ENCODE measurements at places on chromosomes 6 and 20.

GRCh38 chr6:132927713-132928112 is 113.3 kb downstream of the RPS12 start:
- no peak for DNase-seq

DNA sequence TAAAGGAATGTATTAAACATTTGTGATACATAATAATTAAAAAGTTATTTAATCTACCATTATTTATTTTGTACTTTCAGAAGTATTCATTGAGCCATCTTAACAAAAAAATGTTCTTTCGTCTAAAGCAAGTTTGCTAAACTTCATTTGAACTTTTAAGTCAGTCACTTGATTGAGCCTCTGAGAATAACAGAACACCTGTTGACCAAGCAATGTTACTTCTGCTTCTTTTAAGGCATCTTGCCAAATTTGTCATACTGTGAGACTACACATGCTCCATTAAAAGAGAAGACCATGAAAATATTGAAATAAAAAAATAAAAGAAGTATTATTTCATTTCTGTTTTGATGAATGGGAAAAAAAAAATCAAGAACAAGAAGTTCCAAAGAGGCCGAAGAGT is 141.8 kb upstream of the BMP5 start:
- DNase-seq: no peak

GRCh38 chr6:101845621-101846020 is 452.1 kb downstream of the GRIK2 start:
- no peak for DNase-seq

DNA sequence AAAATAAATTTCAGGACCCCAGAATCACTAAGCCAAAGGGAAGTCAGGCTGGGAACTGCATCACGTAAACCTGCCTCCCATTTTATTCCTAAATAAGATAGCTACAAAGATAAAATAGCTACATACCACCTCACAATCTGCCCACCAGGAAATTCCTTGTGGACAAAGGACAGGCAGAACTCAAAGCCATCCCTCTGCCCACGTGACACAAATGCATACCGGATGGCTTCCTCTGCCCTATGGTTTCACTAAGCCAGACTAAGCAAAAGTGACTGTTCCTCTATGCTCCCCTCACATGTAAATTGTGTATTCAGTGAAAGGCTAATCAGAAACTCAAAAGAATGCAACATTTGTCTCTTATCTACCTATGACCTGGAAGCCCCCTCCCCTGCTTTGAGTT is 15.0 kb downstream of the MBOAT1 start:
- no peak for DNase-seq

GRCh38 chr20:9968015-9968414 is 66.8 kb upstream of the ANKEF1 start:
- DNase-seq: no peak

- DNase-seq: peak; percentile 36
Observed at GRCh38 chr6:163485388-163485851, 70.9 kb downstream of the QKI start.

DNA sequence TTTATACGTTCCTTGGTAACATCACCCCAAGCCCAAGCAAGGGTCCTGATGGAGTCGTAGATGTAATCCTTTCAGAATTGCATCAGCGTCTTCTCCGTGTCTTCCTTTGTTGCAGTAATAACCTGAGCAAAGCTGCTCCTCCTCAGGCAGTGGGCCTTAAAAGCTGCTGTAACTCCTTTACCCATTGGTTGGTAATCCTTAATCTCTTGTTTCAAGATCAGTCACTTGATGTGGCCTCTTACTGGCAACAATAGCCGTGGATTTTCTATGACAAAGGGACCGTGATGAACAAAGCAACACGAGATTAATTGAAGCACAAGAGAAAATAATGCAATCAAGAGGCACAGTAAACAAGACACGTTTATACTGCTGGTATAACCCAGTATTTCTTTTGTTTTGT is 44.6 kb downstream of the ALDH5A1 start:
- DNase-seq: no peak

- DNase-seq: no peak
Observed at GRCh38 chr20:1467355-1468116, 887 bp upstream of the NSFL1C start.

DNA sequence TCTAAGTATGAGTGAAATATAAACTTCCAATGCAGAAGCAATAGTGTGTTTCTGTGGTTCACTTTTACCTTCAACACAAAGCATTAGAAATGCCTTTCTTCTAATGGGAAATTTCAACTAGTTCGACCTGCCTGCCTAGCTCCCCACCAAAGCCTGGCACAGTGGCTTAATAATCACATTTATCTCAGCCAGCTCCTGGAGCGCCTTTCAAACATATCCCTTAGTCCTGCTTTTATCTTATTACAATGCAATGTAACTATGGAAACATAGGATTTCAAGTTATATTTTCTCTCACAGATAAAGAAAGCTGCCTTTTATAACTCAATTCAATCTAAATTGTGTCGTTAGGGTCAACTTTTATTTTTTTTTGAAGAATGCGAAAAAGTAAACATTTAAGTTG is 53.7 kb downstream of the KIF13A start:
- no peak for DNase-seq

GRCh38 chr6:48826901-48827701 is 636.0 kb downstream of the MMUT start:
- peak; percentile 92 for DNase-seq

- no peak for DNase-seq
Observed at GRCh38 chr6:110636781-110637180, 160.4 kb upstream of the SLC22A16 start.

DNA sequence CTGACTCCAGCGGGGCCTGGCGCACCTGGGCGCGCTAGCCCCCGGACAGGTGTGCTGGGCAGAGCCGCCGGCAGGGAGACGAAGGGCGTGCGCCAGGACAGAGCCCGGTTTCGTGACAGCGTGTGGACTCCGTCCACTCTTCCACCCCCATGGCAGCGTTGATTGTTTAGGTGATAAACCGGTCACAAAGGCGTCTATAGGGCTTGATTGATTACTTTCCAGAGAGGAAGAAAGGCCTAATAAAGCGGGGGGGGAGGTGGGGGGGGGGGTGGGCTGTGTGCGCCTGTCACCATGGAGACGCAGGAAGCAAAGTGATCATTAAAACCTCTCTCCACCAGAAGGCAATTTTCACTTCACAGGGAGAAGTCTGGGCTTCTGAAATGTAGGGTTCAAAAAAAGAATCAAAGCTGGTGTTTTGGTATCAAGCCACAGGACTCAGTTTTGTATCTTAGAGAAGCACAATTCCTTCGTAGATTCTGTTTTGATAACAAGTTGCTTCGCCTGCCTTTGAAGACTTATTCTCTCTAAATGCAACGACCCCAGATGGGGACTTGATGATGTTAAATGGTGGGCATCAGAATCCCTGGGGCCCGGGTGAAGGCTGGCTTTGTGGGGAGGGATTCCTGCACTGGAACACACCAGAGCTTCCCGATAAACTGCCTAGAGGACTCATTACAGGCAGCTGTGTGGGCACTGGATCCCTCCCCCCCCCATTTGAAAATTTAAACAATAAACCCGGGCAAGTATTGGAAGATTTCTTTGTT is 1.4 kb downstream of the PHACTR3 start:
- DNase-seq: no peak

- DNase-seq: peak; percentile 58
Observed at GRCh38 chr6:35240838-35241801, 18.4 kb upstream of the ZNF76 start.

DNA sequence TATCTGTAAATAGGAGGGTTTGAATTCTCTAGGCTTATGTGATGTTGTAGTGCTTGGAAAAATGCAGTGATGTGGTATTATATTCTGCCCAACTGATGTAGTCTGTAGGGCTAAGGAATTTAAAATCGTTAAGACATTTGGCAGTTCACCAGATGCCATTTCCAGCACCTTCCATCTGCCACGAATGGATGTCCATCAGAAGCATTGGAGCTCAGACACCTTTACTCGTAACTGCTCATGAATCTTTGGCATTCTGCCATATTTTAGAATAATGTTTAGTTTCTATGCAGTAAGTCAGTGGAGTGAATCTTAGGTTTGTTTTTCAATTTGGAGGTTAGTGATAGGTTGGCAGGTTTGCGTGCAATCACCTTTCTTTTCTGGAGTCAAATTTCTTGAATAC is 2.4 kb upstream of the SYTL3 start:
- DNase-seq: peak; percentile 45

DNA sequence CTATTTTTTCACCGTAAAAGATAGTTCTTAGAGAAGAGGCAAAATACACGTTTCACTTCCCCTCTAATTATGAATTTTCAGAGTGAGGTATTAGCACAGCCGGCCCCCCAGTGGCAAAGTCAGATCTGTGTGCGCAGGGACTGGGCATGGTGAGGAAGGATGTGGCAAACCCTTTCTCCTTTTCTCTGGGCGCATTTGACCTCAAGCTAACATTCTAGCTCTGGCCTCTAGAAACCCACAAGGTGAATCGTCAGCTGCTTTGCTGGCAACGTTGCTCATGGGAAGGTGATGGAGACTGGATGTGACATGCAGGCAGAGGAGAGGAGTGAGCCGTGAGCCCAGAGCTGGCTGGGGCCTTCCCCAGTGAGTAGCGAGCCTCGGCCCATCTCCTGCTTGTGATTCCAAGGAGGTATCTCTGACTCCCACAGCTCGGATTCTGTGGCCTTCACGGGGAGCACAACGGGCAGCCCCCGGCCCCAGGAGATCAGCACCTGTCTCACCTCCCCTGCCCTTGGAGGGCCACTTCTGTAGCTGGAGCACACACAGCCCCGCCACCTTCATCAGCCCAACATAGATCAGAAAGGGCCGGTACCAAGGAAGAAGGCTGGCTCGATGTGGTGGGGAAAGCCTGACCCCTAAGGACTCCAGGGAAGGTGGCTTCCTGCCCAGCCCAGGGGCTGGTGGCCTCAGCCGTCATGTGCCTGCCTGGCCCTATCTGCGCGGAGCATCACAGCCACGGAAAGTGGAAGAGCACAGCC is 152.8 kb downstream of the TAF4 start:
- no peak for DNase-seq

- DNase-seq: no peak
Observed at GRCh38 chr6:43992783-43993644, 134.2 kb downstream of the MRPL14 start.

DNA sequence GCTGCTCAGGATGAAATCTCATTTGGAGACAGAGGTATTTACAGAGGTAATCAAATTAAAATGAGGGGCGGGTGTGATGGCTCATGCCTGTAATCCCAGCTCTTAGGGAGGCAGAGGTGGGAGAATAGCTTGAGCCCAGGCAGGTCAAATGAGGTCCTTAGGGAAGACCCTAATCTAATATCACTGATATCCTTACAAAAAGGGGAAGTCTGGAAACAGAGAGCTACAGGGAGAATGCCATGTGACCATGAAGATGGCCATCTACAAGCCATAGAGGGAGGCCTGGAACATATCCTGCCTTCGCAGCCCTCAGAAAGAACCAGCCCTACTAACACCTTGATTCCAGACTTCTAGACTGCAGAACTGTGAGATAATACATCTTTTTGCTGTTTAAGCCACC is 8.3 kb downstream of the MTCL3 start:
- DNase-seq: no peak

GRCh38 chr6:157905590-157906342 is 75.9 kb upstream of the SYNJ2 start:
- DNase-seq: no peak

- no peak for DNase-seq
Observed at GRCh38 chr6:80134065-80134464, 27.6 kb downstream of the BCKDHB start.

- DNase-seq: no peak
Observed at GRCh38 chr6:75852721-75853120, 103.7 kb downstream of the MYO6 start.

DNA sequence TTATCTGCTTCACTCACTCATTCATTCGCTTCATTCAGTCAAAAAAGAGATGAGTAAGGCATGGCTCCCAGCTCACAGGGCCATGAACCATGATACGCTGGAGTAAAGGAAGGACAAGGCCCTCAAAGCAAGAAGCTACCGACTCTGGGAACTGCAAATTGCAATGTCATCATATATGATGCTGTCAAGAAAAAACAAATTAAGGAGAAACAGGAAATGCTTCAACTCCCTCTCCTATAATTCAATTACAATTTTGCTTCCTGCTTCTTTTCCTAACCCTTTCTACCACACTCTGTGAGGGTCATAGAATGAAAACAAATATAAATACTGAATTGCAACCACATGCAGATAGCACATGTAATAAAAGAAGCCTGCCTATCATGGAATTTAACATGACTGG is 725.7 kb upstream of the FLRT3 start:
- peak; percentile 5 for DNase-seq

DNA sequence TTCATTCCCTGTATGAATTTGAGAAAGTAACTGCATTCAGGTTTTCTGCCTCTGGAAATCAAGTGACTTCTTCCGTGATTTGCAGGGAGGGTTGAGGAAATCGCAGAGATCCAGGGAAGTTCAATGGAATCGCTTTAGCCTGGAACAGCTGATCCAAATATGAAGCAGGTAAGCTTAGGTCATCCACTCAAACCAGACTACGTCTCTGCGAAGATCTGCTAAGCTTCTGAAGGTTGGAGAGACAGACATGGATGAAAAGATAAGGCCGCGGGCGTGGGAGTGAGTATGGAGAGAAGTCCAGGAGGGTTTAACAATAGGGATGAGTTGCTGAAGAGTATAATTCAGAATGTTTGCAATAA is 34.2 kb upstream of the BTN3A2 start:
- no peak for DNase-seq

- DNase-seq: peak; percentile 8
Observed at GRCh38 chr6:35895560-35895959, 25.3 kb downstream of the SRPK1 start.

- DNase-seq: peak; percentile 17
Observed at GRCh38 chr6:144217264-144217663, 66.9 kb downstream of the STX11 start.

- DNase-seq: no peak
Observed at GRCh38 chr6:111982681-111983080, 71.2 kb upstream of the CCN6 start.

- DNase-seq: no peak
Observed at GRCh38 chr6:116467096-116467495, 5.9 kb downstream of the CALHM6 start.

DNA sequence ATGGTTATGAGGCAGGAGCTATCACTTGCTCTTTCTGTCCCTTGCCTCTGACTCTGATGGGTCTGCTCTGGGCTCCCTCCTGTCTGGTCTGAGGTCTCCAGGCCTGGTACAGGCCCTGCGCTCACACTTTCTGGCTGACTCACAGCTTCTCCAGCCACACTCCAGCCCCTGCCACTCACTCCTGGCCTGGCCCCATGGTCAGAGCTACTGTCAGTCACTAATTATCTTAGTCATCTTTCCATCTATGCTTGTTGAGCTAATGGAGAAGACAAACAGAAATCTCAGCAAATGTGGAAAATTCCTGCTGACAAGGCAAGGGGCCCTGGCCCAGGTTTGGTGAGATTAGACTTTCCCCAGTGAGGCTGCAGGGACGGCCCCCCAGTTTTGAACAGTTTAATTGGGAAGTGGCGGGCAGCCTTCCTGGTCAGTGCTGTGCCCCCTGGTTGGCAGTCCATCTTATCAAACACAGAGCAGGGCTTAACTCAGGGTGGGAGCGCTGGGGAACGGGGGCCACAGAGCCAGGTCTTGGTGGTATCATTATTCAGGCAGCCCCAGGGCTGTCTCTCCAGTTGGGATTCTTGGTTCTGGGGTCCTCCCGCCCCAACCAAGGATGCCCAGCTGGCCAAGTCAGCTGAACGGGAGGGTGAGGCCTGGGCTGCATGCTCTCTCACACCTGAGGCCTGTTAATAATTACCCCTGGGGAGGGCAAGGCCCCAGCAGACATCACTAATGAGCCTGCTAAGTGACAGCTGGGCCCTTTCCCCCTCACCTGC is 63.4 kb downstream of the VEGFA start:
- DNase-seq: peak; percentile 51
